ENCODE measurements at places on chromosomes 1 and 21. TPM values are rescaled to one million over a fixed set of nuclear protein-coding genes. Genes with fewer than 3 reads are reported as not detected.
A peak's percentile ranks its signal among the peaks of the same experiment; 100 is the strongest.

GRCh38 chr1:232149287-232150201 lies 480.4 kb downstream of the SIPA1L2 start:
- ATAC-seq, result peak; percentile 48

- ATAC-seq, result no peak
Measured at GRCh38 chr1:145980457-145980994, 15.9 kb downstream of the TXNIP start.

- ATAC-seq, result no peak
Measured at GRCh38 chr1:62198781-62199125, 4.1 kb downstream of the L1TD1 start.

GRCh38 chr1:177239792-177240191 lies 69.0 kb downstream of the BRINP2 start:
- ATAC-seq, result no peak

GRCh38 chr21:43608225-43608624 lies 51.1 kb downstream of the HSF2BP start:
- ATAC-seq, result no peak

DNA sequence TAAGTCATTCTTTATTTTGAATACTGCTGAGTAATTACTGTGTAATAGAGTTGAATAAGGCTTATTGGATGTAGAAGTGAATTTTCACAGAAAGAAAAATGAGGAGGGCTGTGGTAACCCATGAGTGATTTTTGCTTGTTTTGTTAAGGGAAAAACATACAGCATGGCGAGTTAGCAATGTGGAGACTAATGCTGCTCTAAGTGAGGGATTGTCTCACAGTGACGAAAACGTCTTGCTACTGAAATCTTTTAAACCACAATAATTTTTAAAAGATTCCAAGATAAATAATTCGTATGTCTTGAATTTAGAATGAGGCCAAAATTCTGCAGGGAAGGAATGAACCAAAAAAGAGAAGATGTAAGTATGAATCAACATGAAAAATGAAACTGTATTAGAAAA lies 16.2 kb upstream of the PLA2G4A start:
- ATAC-seq, result no peak

DNA sequence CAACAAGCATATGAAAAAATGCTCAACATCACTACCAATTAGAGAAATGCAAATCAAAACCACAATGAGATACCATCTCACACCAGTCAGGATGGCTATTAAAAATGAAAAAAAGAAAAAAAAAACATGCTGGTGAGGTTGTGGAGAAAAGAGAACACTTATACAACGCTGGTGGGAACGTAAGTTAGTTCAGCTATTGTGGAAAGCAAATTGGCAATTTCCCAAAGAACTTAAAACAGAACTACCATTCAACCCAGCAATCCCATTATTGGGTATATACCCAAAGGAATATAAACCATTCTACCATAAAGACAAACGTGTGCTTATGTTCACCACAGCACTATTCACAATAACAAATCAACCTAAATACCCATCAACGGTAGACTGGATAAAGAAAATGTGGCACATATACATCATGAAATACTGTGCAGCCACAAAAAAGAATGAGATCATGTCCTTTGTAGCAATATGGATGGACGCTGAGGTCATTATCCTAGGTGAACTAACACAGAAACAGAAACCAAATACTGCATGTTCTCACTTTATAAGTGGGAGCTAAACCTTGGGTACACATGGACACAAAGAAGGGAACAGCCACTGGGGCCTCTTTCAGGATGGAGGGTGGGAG lies 49.5 kb downstream of the LYST start:
- no peak for ATAC-seq

- no peak for ATAC-seq
Measured at GRCh38 chr1:153752571-153753195, 22.5 kb upstream of the SLC27A3 start.

- no peak for ATAC-seq
Measured at GRCh38 chr1:38605063-38605462, 254.5 kb downstream of the RRAGC start.

GRCh38 chr1:18637511-18637960 lies 6.9 kb downstream of the PAX7 start:
- ATAC-seq, result no peak

DNA sequence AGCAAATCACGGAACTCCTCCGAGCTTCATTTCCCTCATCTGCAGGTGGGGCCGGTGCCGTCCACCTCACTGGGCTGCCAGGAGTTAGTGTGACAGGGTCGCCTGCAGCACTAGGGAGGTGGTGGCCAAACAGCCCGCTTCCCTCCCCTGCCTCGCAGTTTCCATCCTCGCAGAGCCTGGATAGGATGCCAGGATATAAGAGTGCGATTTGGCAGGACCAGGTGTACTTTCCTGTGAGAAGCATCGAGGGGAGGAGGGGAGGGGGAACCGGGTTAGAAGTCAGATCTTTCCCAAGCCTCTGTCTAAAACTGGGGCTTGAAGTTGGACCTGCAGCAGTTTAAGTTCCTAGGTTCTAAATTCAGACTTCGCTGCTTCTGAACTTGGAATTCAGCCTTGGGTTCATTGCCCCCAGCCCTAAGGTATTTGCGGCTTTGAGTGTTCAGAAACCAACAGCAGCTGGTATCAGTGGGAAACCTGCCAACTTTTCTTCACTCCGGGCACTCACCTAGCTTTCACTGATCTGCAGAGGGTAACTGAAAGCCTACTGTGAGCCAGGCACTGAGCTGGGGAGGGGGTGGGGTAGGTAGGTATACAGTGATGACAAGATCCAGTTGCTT lies 1.7 kb upstream of the JUN start:
- no peak for ATAC-seq

DNA sequence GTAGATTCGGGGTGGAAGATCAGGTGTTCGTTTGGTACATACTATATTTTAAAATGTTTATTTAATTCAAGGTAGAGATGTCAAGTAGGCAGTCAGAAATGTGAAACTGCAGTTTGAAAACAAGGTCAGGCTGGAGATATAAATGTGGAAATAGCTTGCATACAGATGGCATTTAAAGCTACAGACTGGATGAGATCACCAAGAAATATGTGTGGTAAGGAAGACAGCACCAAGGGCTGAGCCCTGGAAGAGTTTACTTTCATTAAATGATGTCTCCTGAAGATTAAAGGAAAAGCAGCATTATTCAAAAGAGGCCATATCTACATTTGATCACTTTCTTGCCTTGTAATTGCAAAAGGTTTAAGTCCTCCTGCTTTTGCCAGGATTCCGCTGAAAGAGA lies 271.3 kb downstream of the PTBP2 start:
- no peak for ATAC-seq

- no peak for ATAC-seq
Measured at GRCh38 chr1:44603718-44604117, 70.6 kb downstream of the TMEM53 start.

DNA sequence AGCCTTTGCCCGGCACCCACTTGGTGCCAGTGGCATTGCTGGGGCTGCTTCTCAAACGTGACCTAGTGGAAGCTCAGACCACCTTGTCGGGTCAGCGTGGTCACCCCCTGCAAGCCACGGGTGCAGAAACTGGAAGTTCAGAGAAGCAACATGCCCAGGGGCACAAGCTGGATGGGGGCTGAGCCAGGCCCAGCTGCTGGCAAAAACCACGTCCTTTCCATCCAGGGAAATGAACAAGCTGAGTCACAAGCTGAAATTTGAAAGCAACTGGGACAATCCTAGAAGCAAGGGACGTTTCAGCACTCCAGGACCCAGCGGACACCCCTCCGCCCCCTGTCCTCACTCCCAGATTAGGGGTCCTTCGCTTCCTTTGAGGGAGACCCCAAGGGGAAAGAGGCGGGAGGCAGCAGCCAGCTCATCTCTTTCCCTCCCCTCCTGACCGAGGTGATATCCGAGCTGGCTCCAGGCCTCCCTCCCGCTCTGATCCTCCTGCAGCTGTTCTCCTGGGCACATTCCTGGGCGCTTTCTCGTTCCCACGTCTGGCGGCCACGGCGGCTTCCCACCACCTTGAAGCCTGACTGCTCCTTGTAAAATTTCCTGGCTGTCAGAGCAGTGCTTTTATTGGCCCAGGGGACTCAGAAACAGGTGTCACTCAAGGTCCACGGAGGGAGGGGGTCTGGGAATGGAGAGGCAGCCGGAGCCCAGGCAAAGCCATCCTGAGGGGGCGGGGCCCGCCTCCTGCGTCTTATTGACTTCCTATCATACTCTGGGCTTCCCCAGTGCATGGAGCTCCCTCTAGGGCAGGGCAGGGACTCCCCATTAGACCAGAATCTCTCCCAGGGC lies 62.8 kb downstream of the PAX7 start:
- ATAC-seq, result no peak

DNA sequence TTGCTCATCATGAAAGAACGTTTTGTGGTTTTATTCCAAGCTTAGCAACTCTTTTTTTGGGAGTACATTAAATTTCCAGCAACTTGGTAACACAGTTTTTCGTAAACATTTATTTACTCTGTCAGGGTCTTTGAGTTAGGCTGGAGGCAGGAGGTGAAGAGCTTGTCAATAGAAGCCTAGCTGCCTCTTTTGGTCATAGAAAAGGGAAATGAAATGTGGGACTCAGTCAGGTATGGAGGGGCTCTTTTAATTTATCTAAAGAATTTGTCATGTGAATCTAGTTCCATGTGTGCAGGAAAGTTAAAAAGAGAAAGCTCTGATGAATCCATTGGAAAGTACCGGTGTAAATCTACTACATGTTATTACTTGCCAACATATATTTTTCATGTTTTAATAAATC lies 45.9 kb upstream of the PRMT6 start:
- no peak for ATAC-seq

DNA sequence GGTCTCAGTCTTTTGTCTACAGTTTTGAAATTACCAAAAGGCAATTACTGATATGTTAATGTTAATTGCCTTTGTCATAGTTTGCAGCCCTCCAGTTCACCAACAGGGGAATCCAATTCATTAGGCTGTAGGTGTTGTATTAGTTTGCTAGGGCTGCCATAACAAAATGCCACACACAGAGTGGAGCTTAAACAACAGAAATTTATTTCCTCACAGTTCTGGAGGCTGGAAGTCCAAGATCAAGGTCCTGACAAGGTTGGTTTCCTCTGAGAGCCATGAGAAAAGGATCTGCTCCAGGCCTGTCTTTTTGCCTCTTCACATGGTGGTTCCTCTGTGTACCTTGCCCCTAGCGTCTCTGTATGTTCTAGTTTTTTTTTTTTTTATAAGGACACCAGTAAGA lies 1.3 kb downstream of the RTCA start:
- ATAC-seq, result no peak

GRCh38 chr1:244988521-244988920 lies 124.2 kb upstream of the HNRNPU start:
- ATAC-seq, result no peak

DNA sequence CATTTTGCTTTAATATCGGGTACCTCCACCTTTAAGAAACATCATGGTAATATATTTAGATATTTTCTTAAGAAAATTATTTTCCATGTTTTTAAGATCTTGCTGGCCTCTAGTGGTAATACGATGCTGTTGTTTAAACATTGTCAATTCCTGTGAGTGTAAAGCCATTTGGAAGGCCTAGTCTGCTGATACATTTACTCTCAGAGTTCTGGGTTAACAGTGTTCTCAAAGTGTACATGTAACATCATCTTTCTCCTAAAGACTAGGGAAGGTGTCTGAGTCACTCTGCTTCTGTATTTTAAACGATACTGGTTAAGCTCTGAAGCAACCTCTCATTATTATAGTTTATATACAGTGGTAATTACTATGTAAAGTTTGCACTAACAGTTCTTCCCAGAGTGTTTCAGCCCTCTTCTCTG lies 189.1 kb downstream of the RASAL2 start:
- peak; percentile 22 for ATAC-seq

DNA sequence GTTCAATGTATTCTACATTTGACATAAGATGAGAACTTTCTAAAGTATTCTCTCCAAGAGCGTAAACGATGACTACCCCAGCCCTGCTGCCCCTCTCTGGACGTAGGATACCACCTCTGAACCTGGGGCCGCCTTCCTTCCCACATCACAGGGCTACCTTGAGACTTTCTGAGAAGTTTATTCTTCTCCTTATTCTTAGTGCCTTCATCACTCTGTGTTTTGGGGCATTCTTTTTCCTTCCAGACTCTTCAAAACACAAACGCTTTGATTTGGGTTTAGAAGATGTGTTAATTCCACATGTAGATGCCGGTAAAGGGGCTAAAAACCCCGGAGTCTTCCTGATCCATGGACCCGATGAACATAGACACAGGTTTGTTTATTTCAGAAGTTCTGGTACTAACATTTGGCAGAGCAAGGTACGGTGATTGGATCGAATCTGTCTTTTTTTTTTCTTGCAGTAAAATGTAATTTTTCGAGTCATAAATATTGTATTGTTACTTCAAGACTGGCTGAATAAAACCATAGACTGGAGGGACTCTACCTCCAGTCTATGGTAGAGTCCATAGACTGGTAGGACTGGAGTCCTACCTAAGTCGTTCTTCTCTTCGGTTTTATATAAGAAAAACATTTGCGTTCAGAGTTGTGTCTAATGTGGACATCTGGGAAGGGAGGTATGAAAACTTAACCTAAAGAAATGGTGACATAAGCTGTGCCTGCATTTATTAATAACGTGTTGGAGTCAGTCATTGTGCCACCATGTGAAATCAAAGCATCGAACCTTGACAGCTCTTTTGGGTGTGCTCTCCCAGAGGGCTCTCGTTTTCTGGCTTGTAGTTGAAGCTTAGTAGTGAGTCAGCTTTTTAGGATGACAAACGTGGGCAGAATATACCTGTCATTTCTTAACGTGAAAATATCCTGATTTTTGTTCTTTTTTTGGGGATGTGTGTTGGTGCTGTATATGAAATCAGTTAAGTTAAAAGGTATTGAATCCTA lies 1.2 kb downstream of the MAN1A2 start:
- peak; percentile 44 for ATAC-seq

- no peak for ATAC-seq
Measured at GRCh38 chr21:31566064-31566463, 93.4 kb upstream of the SOD1 start.

- ATAC-seq, result peak; percentile 91
Measured at GRCh38 chr1:178652506-178653490, 72.2 kb upstream of the RALGPS2 start.

DNA sequence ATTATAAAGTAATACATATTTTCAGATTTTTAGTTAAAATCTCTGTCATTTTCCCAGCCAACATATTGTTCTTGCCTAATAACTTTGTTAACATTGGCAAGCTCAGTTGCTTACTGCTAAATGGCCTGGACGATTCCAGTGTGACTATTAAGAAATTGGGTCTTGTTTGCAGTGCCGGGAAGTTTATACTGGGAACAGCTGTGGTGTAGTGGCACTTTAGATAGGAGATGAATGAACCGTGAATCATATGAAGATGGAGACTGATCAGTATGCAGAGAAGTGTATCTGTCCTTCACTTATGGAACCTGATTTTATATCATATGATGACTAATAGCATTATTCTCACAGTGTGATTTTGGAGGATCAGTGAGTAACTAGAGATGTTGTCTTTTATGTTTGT lies 3.3 kb downstream of the CHRM3 start:
- ATAC-seq, result no peak

GRCh38 chr1:231602673-231602984 lies 24.0 kb upstream of the DISC1 start:
- ATAC-seq, result no peak

AGBL4 gene
- total RNA-seq, result not detected

PAPPA2 gene
- total RNA-seq, result 0.12 TPM

RGS8 gene
- total RNA-seq, result not detected

NHLH1 gene
- 0.08 TPM for total RNA-seq

SLC45A1 gene
- total RNA-seq, result 0.20 TPM

COG2 gene
- 16.5 TPM for total RNA-seq

CCDC30 gene
- 0.56 TPM for total RNA-seq

CD1C gene
- 0.32 TPM for total RNA-seq
